Smooth muscle cell of bladder (primary cell): ENCODE measurements at places on chromosomes 5 and 9. TPM values are rescaled to one million over a fixed set of nuclear protein-coding genes. Genes with fewer than 3 reads are reported as not detected.

The NEUROG1 gene
- total RNA-seq = not detected in 2 replicates

The FBP2 gene
- not detected in 2 replicates for total RNA-seq

The F2RL2 gene
- total RNA-seq = 5.4 and 9.8 TPM in 2 replicates

The PCDHA11 gene
- total RNA-seq = under 0.01 and 0.65 TPM in 2 replicates
